ENCODE measurements at places on chromosomes 7 and 10. TPM values are rescaled to one million over a fixed set of nuclear protein-coding genes. Genes with fewer than 3 reads are reported as not detected.

KIAA1217 gene
- total RNA-seq: 18.7 TPM

MASTL gene
- 19.3 TPM for total RNA-seq

PTER gene
- total RNA-seq: 10.0 TPM

ACTR3C gene
- not detected for total RNA-seq

STEAP4 gene
- not detected for total RNA-seq

WEE2 gene
- total RNA-seq: not detected

GIMAP7 gene
- not detected for total RNA-seq

CRPPA gene
- 1.5 TPM for total RNA-seq

GIMAP1 gene
- total RNA-seq: not detected

PRKG1 gene
- total RNA-seq: 1.1 TPM

INSYN2A gene
- not detected for total RNA-seq

CDHR3 gene
- total RNA-seq: 0.69 TPM

SEMA3E gene
- total RNA-seq: 0.61 TPM

CALML3 gene
- total RNA-seq: not detected

SEMA4G gene
- 2.4 TPM for total RNA-seq

ERVW-1 gene
- not detected for total RNA-seq

TEX47 gene
- total RNA-seq: not detected

SPAM1 gene
- not detected for total RNA-seq

SMARCD3 gene
- 15.9 TPM for total RNA-seq

ZNF853 gene
- 3.9 TPM for total RNA-seq

LAMB1 gene
- total RNA-seq: 375 TPM
